ENCODE measurements at places on chromosomes 7 and 10.

- DNase-seq: no peak
Observed at GRCh38 chr7:96538632-96539031, 171.0 kb downstream of the SEM1 start.

- DNase-seq: no peak
Observed at GRCh38 chr7:135812148-135812547, 63.5 kb upstream of the FAM180A start.

DNA sequence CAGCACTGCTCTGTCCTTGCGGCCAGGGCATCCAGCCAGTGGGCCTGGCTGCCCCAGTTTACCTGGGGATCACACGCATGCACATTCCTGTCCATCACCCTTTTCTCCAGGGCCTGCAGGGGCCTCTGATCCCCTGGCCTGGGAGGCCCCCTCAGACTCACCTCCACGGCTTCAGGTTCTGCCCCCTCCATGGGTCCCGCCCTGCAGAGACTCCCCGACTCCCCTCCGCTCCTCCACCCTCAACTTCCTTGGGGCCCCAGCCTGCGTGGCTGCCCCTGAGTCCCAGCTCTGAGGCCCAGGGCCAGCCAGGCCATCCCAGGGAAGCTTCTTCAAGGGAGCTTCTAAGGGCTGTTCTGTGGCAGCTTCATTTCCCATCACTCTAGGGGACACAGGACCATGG, 324.1 kb downstream of the TCERG1L start:
- DNase-seq: no peak

GRCh38 chr10:107436568-107436967, 272.1 kb upstream of the SORCS1 start:
- no peak for DNase-seq

DNA sequence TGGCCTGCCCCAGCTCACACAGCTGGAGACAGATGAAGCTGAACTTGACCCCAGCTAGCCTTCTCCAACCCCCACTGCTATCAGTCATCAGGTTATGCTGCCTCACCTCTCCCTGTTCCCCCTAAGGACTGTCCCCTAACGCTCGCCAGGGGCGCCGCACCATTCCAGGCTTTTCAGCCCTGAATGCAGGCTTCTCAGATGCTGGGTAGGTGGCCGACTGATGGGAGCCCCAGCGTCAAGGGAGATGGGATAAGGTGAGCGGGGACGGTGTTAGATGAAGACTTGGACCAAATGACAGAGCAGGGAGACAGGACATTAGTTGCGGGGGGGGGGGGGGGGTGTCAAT, 15.8 kb upstream of the OPALIN start:
- no peak for DNase-seq

GRCh38 chr7:37344886-37345579, 103.6 kb downstream of the ELMO1 start:
- peak; percentile 17 for DNase-seq

GRCh38 chr7:138816650-138817049, 18.7 kb upstream of the ATP6V0A4 start:
- no peak for DNase-seq

GRCh38 chr7:46600340-46600739, 679.3 kb upstream of the IGFBP3 start:
- no peak for DNase-seq

- DNase-seq: no peak
Observed at GRCh38 chr7:9657257-9657656, 1223.8 kb downstream of the NXPH1 start.

DNA sequence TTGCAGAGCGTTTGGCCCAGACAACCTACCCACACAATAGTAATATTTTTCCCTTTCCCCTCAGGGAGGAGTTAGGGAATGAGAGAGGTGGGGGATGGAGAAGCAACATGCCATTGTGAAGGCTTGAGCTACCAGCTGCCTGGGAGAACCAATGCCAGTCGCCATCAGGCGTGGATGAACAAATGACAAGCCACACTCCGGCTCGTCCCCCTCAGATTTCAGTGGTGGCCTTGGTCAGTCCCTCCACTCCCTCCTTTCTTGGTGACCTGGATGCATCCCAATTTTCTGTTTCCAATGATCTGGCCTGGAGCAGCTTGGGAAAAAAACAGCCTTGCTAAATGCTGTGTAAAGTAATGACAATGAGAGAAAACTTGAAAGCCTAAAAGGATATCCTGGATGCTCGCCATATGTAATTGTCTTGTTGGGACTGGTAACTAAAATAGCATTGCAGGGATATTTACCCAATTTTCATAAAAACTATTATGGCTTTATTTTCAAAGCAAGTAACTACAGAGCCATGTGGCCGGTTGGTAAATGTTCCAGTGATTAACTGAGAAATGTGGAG, 110.7 kb downstream of the ICA1 start:
- no peak for DNase-seq

DNA sequence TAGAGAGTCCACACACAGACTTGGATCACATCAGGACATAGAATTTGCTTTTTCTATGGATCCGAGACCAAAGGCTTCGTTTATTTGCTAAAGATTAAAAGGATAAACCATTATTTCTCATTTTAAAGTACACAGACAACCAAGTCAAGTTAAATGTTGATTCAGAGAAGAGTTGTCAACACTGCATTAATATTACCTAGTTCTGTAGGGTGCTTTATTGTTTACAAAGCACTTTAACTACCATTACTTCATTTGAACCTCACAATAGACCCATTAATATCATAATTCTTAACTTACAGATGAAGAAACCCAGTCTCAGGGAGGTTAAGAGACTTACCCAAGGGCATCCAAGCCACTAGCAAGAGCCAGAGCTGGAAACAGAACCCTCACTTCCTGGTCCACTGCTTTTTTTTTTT, 43.2 kb upstream of the GSAP start:
- no peak for DNase-seq

DNA sequence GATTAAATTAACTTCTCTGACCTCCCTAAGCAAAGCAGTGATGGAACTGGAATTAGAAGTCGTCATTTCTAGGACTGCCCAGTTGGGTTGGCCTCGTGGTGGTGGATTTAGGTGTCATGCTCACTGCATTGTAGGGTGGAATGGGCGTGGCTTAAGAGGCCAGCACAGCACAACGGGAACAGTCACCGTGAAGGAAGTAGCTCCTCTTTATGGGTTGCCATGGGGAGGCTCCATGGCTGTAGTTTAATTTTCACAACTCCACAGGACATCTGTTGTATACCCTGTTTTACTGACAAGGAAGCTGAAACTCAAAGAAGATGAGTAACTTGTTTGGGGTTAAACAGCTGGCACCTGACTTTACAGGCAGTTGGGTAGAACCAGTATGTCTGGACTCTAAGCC, 208.3 kb downstream of the CELF2 start:
- no peak for DNase-seq

DNA sequence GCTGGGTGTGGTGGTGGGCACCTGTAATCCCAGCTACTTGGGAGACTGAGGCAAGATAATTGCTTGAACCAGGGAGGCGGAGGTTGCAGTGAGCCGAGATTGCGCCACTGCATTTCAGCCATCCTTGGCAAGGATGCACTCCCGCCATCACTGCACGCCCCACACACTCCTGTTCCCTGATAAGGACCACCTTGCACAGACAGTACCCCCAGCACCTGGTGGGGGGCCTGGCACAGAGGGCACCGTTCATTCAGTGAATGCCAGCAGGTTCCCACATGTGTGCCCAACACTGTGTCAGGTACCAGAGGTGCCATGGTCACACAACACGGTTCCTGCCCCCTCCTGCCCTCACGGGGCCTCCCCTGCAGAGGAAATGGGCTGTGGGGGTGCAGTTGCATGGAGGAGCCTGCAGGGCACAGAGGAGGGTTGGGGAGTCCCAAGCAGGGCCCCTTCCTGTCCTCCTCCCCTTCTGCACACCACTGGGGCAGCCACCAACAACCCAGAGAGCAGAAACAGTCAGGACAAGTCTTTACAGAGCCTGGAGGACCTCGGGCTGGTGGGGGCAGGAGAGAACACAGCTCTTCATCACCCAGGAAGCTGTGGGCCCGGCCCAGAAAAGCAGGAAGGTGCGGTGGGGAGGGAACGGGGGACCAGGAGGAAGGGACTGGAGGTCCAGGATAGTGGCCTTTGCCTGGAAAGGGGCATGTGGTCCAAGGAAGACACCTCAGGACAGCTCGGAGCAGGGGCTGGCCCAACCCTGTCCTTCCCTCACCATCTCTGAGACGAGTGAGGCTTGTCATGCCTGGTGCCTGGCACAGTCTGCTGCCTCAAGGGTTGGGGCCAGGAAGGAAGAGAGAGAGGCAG, 7.1 kb downstream of the CRYGN start:
- DNase-seq: no peak

DNA sequence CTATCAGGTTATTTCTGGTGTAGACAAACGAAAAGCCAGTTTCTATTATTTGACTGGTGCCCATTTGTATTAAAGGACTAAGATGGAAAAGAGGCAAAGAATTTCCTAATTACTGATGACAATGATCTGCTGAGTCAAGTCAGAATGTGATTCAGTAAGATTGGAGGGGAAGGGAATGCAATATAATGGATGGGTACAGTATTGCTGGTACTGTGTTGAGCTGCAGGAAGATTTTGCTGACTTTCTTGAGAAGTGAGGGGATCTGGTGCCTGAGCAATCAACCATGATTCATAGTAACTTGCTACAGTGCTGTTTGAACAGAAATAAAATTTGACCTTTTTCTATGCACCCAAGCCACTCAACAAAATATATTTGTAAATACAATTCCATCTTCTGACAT, 139.1 kb upstream of the RHEB start:
- DNase-seq: no peak

- no peak for DNase-seq
Observed at GRCh38 chr10:13775786-13776775, 189.3 kb downstream of the PRPF18 start.

GRCh38 chr10:29501692-29502091, 133.1 kb downstream of the SVIL start:
- no peak for DNase-seq

DNA sequence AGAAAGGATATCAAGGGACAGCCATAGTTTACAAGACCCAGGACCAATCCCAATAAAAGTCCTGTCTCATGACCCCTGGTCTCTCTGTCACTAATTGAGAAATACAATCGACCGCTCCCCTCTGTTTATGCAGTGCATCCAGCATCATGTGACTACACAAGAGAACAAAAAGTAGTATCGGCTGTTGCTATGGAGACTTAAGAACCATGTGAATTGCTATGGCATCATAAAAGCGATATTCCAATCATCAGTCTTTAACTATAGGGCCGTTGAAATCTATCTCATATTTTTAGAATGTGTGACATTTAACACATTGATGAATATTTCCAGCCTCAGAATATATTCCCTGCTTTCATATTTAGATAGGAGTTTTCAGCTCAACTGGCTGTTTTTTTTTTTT, 139.3 kb downstream of the FRMD4A start:
- no peak for DNase-seq

GRCh38 chr10:126670895-126671261, 385 bp upstream of the C10orf90 start:
- no peak for DNase-seq

GRCh38 chr10:3987143-3987974, 202.3 kb upstream of the KLF6 start:
- DNase-seq: no peak

DNA sequence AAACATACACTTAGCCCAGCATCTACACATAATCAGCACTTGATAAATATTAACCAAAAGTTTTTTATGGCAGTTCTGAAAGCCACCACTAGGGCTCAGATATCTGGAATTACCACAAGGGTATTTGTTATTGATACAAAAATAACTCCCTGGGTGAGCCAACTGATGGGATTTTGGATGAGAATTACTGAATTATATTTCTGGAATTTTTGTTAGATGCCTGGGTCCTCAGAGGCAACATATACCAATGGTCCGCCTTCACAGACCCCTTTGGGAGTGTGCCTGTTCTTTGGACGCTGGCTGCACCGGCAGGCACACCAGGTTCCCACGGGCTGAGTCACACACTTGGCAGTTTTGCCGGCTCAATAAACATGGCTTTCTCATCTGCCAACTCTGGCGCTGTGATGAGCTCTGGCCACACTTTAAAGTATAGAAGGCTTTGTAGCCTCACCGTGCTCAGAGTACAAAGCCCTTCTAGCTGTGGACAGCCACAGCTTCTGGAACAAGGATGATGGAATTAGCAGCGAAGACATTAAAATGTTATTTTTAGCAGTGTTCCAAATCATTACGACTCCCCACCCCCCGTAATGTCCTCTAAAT, 24.5 kb upstream of the EEPD1 start:
- no peak for DNase-seq

- no peak for DNase-seq
Observed at GRCh38 chr10:43131906-43132305, 6.3 kb upstream of the CSGALNACT2 start.

DNA sequence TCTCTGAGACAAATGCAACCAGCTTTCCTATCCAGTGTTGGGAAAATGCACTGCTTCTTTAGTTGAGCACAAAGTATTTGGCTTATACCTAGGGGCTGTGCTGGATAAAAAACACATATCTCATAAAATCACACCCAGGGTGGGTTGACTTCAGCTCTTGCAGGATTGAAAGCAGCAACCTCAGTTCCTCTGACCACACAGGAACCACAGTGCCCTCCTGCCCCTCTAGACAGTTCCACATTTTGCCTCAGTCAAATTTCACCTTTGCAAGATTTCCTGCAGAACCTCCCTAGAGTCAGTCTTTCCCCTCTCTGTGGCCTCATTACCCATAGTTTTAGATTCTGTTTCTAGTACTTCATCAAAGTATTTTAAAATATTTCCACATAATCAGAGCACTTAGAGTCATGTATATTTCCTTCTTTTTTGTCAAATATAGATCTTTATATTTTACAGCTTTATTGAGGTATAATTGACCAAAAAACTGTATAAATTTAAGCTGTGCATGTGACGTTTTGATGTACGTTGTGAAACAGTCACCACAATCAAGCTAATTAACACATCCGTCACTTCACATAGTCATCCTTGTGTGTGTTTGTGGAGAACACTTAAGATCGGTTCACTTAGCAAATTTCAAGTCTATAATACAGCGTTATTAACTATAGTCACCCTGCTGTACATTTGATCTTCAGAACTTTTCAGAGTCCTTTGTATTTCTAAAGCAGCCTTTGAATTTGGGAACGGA, 37.0 kb upstream of the EGR2 start:
- no peak for DNase-seq

GRCh38 chr7:151601521-151602305, 82.0 kb upstream of the RHEB start:
- no peak for DNase-seq

DNA sequence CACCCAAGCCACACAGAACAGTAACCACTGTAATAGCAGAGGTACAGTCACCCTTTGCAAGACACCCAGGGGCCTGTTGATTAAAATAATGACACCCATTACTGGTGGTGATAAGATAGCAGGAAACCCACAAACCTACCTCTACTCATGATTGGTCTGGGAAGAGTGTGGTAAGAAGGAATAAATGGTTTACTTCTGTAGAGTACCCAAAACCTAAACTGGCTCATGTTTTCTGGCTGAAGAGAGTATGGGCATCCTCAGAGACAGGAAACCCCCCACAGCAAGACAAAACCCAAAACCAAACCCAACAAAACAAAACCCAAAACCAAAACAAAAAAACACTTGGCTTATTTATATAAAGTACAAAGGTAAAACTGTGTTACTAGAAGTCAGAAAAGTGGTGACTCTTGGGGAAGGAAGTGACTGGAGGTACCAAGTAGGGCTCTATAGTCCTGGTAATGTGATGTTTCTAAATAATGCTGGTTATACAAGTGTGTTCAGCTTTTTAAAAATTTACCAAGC, 15.5 kb upstream of the DNAJB12 start:
- DNase-seq: no peak

GRCh38 chr10:52566471-52567246, 205.9 kb downstream of the MBL2 start:
- DNase-seq: peak; percentile 2

Measured in neuronal stem cell (in vitro differentiated cells).